ENCODE measurements at places on chromosomes 7 and 10. TPM values are rescaled to one million over a fixed set of nuclear protein-coding genes. Genes with fewer than 3 reads are reported as not detected.

Gene MET
- total RNA-seq = 34.0 TPM

Gene GGCT
- 41.4 TPM for total RNA-seq

Gene CFAP43
- total RNA-seq = 1.0 TPM

Gene CTNNA3
- not detected for total RNA-seq

Gene ADRA2A
- total RNA-seq = not detected

Gene NFKB2
- 25.0 TPM for total RNA-seq

Gene CLDN4
- total RNA-seq = not detected

Gene TMEM178B
- total RNA-seq = 0.15 TPM

Measured in melanocyte of skin (primary cell).